Stimulated activated CD4-positive, alpha-beta T cell treated with anti-CD3 and anti-CD28 coated beads, Interleukin-1b, Interleukin-23, amount 100 ng/mL, for 1 hour (primary cell): ENCODE measurements at places on chromosomes 6 and 20.

DNA sequence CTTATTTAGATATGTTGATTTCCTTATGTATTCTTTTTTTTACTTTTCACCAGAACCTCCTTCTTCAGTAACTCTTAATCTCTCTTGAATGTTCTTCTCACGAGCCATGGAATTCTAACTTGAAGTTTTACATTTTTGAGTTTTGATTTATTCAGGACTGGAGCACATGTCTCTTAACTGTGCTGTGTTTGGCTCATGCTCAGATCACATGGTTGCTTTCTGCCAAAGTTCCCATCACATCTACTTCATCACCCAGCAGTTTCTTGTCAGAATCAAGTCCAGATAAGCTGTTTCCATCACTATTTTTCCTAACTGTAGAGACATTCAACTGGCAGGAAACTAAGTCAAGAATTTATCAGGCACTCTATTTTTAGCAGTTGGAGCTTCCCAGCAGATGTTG is 31.7 kb downstream of the SLC35A1 start:
- no peak for DNase-seq

GRCh38 chr6:5981126-5982026 is 25.3 kb downstream of the NRN1 start:
- DNase-seq: no peak

DNA sequence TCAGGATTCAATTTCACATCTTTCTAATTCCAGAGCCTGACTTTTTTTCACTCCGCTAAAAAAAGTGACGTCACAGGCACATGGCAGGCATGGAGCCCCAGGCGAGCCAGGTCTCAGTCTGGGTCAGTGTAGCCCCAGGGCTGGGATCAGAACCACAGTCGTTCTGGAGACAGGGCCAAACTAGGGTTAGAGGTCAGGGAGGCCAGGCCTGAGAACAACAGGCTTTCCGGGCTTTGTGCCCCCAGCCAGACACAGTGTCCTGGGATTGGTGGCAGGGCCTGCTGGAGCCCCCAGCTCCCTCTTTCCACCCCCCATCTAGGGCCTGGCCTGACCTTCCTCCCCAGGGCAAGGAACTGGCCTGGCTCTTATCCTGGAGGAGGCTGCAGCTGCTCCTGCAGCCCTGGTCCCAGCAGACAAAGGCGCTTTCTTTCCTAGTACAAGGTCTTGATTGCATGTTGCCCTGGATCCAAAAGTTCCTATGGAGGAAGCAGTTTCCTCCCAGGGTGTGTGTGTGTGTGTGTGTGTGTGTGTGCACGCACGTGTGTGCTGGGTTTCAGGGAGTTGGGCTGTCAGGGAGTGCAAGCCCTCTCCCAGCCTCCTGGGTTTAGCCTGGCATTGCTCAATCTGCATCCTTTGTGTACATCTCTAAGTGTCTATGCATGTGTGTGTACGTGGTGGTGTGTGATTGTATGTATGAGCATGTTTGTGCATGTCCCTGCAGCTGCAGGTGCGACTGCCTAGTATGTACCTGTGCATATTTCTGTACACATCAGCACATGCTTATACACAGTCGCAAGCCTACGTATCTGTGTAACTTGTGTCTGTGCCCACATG is 26.5 kb upstream of the EMILIN3 start:
- DNase-seq: no peak

DNA sequence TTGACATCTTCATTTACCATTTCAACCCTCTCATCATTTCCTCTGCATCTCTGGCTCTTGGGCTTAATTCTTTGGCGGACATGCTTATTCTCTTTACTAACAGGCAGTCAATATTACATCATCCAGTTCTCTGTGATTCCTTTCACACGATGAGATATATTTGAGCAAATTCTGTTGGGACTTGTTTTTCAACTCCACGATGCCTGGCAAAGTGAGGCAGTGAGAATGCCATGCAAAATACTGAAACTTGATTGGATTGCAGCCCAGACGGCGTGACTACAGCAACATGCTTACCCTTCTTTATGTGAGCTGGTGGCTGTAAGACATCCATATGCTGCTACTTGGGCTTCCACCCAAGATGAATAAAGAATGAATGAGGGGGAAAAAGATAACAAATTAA is 101.7 kb upstream of the SPACA1 start:
- no peak for DNase-seq

GRCh38 chr6:53566755-53567154 is 21.9 kb upstream of the GCLC start:
- DNase-seq: no peak

DNA sequence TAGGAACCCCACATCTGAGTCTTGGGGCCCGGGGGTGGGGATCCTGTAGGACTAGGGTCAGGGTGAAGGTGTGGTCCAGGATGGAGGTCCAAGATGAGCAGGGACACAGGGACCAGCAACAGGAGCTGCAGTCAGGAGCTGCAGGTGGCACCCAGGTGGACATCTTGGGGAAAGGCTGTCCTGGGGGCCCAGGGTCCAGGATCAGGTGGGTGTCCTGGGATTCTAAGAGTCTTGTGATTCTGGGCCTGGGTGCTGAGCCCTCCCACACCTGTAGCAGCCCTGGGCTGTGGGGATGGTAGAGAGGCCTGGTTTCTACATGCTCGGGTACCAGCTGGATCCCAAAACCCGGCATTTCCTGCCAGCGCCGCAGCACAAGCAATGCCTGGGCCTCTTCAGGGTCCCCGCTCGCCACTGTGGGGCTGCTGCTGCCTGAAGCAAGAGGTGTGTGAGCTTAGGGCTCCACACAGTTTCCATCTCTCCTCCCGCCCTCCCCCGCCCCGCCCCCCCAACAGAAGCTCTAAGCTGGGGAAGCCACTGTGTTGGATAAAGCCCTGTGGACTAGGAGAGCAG is 20.7 kb downstream of the ERGIC3 start:
- DNase-seq: no peak

GRCh38 chr6:95948324-95948723 is 67.5 kb upstream of the FUT9 start:
- no peak for DNase-seq

DNA sequence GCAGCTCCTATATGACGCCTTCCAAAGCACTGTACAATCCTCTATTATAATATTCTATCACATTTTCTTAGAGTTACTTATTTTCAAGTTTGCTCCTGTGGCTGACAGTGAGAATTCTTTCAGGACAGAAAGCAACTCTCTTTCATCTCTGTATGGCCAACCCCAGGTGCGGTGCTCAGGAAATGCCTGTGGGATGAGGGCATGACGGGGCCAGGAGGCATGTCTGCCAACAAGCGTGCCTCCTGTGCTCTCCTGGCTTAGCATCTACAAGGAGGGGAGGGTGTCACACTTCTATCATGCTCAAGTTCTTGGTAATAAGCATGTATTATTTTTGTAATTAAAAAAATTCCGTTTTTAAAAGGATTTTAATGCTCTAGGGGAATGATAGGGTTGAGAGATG is 11.4 kb downstream of the MRPL14 start:
- no peak for DNase-seq

- DNase-seq: no peak
Observed at GRCh38 chr6:16657768-16658167, 103.5 kb downstream of the ATXN1 start.

- DNase-seq: no peak
Observed at GRCh38 chr6:139372326-139373153, 1.9 kb downstream of the CITED2 start.

GRCh38 chr6:53699462-53699861 is 33.9 kb upstream of the KLHL31 start:
- DNase-seq: no peak

DNA sequence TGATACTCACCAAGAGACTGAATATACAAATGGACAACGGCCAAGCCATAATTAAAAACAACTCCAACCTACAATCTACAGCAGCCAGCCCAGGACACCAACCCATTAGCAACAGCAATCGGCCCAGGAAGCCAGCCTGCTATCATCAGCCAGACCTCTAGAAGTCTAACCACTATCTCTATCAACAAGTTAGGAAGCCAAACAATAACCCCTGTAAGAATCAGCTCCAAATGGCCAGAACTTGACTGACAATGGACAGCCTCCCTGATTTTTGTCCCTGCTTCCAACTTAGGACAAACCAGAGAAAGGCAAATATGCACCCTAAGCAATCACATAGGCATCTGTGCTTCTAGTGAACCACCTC is 511.8 kb upstream of the JARID2 start:
- DNase-seq: no peak

DNA sequence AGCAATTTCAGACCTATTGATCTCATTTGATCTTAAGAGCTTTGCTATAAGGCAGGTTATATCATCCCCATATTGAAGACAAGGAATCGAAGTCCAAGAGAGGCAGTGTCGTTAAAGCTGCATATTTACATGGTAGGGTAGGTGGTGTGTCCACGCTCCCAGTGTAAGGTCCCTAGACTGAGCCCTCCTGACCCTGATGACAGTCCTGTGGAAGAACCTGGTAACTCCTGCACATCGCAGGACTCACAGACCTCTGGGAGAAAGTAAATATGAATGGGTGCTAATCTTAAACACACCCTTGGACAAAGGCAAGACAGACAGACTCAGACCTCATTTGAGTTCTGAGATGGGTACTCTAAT is 602 bp upstream of the HLA-DPB1 start:
- no peak for DNase-seq

- DNase-seq: no peak
Observed at GRCh38 chr20:22770241-22770800, 185.9 kb upstream of the FOXA2 start.

DNA sequence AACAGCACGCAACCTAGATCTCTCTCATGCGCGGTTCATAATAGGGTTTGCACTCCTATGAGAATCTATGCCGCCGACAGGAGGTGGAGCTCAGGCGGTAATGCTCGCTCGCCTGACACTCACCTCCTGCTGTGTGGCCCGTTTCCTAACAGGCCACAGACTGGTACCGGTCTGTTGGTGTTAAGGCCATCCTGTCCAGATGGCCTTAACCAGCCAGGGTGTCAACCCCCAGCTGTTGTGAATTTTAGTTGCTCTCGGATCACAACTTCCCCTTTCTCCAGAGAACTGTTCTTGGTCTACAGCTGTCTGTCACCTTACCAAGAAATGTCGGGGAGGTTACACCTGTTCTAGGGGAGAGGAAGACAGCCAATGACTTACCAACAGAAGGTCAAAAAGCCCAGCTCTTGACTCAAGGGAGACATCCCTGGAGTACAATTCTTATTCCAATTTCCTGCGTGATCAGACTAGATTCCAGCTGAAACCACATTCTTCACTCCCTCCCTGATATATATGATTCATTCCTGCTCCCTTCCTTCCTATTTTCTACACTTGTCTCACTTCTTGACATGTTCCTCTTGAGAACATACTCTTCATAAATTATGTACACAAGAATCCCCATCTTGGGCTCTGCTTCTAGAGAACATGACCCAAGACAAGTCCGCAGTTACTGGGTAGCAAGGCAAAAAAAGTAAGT is 23.1 kb upstream of the DNAAF9 start:
- DNase-seq: no peak

DNA sequence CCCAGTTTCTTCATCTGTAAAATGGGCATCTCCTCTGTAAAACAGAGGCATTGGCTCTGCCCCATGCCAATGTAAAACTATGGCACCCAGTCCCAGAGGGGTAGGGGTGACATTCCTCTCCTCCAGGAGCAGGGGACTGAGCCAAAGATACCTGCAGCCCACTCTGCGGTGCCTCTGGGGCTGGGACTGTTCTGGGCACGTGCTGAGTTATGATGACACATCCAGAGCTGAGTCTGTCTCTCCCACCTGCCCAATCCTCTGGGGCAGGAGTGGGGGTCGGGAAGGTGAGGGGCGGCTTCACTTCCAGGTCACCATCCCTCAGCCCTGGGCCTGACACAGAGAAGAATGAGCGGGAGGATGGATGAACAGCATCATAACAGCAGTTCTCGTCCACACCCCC is 29.9 kb downstream of the AAR2 start:
- no peak for DNase-seq

- DNase-seq: no peak
Observed at GRCh38 chr20:32126919-32127318, 17.4 kb downstream of the TM9SF4 start.

GRCh38 chr6:138204792-138205384 is 13.4 kb downstream of the PBOV1 start:
- no peak for DNase-seq

DNA sequence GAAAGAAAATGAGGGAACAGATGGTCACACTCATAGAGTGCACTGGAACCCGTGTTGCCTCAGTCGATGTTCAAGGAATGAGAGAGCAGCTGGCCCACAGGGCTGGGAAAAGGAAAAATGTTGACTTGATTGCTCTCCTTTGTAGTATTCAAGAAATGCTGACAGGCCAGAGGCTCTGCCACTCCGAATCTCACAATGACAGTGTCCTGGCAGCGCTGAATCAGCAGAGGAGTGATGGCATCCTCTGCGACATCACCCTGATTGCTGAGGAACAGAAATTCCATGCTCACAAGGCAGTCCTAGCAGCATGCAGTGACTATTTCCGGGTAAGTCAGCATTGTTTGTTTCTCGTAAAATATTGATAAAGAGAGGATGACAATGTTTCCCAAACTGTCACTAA is 51.3 kb downstream of the KLHL32 start:
- DNase-seq: no peak

GRCh38 chr6:157714153-157714490 is 108.9 kb upstream of the SNX9 start:
- DNase-seq: no peak

DNA sequence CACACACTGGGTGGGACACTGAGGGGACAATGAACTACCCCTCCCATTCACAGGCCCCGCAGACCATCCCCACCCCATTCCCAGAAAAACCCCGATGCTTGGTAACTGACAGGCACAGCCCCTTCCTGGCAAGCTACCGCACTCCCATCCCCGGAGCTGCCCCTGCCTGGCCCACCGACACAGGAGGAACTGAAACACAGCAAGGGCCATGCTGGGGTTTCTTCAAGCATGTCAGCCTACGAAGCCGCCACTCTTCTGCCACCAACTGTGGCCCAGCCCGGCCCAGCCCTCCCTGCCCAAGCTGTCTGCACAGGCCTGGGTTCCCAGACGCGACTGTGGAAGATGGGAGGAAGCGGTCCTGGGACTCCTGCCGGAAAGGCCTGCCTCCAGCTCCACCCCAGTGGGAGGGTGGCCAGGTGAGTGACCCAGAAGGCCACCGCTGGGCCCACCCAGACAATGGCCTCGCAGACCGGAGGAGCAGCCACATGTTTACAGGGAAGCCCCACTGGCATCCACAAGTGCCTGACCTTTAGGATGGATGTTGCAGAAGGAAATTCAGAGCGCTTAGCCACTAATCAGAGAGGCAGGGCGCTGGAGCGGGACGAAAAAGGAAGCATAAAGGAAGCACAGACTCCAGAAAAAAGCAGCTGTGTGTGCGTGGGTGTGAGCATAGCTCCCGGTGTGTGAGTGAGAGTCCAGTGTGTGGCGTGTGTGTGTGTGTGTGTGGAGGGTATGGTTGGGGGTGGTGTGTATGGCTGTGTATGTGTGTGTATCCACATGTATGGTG is 91.6 kb downstream of the PRND start:
- DNase-seq: no peak

- DNase-seq: no peak
Observed at GRCh38 chr6:37971711-37972390, 152.3 kb downstream of the ZFAND3 start.

GRCh38 chr6:5763407-5763806 is 243.3 kb downstream of the NRN1 start:
- DNase-seq: no peak

GRCh38 chr6:158674342-158675131 is 24.7 kb downstream of the SYTL3 start:
- no peak for DNase-seq
